Activated naive CD4-positive, alpha-beta T cell treated with anti-CD3 and anti-CD28 coated beads, Interleukin-2, amount 10 ng/mL, durations not matched to agents 5 hours and 36 hours (primary cell): ENCODE measurements at places on chromosomes 3 and 15. TPM values are rescaled to one million over a fixed set of nuclear protein-coding genes. Genes with fewer than 3 reads are reported as not detected.

Gene LRRIQ4
- total RNA-seq: not detected

Gene ZNF280D
- total RNA-seq: 27.2 TPM

Gene NANOGP8
- total RNA-seq: not detected

Gene KLHL40
- total RNA-seq: not detected

Gene PLIN1
- not detected for total RNA-seq

Gene TMEM207
- total RNA-seq: not detected

Gene ITGA11
- 1.2 TPM for total RNA-seq

Gene CLDN16
- total RNA-seq: not detected

Gene PSMD6
- 67.0 TPM for total RNA-seq

Gene COL6A6
- not detected for total RNA-seq

Gene PRTG
- total RNA-seq: not detected

Gene PIERCE2
- 0.35 TPM for total RNA-seq

Gene TEX55
- not detected for total RNA-seq

Gene MASP1
- total RNA-seq: not detected

Gene CLN6
- total RNA-seq: 39.7 TPM

Gene OSTN
- total RNA-seq: not detected

Gene DUT
- total RNA-seq: 213 TPM

Gene RASL12
- not detected for total RNA-seq

Gene RHOV
- not detected for total RNA-seq

Gene RYR3
- total RNA-seq: not detected

Gene MTFMT
- total RNA-seq: 15.3 TPM

Gene CYP11A1
- not detected for total RNA-seq

Gene LRRN1
- 1.9 TPM for total RNA-seq

Gene EIF4E3
- total RNA-seq: 71.0 TPM

Gene LRRC34
- total RNA-seq: 5.2 TPM
